ENCODE measurements at places on chromosomes 3 and 15.

DNA sequence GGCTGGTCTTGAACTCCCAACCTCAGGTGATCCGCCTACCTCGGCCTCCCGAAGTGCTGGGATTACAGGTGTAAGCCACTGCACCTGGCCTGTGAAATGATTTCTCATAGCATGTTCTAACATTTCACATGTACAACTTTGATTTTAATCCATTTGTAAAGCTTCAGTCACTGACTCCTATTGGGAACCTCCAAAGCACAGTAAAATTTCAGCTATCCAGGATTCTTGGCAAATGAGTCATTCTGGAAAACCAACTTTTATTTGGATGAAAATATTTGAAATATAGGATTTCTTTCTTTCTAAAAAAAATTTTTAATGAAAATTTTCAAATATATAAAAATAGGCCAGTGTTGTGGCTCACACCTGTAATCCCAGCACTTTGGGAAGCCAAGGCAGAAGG lies 2.7 kb upstream of the LMAN1L start:
- DNase-seq: no peak

DNA sequence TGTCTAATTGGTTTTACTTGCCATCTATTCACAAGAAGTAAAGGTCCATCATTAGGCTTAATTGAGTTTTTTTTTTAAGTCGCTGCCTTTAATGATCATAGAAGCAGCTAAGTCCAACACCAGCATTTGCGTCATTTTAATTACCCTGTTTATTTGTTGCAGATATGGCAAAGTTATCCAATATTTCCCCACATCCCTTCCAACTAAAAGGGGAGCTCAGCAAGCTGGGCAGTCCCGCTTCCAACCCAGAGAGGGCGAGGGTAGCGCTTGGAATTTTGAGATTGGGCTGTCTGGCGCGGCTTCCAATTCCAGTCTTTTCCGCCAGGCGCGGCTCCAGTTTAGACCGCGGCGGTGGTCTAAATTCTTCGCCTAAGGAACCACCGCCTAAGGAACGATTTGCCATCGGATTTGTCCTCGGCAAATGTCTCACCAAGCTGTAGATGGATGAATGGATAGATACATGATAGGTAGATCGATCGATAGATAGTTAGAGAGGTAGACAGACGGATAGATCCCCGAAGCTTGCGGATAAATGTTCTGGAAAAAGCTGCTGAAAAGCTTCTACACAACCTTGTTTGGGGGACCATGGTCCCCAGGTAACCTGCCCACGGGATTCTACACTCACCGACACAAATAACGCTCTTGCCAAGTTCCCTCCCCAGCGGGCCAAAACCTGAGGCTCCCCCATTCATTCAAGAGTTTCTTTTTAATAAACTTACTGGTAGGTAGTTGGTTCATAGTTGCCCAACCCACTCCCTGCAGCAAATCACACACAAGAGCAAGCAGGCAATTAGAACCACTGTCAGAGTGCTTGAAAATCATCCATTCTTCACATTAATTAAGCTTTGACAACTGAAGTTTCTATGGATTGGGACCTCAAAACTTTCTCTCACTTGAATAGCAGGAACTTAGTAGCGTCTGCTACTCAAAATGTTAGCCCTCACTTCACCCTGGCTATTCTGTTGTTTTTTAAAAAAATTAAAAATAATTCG lies 49.1 kb downstream of the ZIC4 start:
- DNase-seq: no peak

DNA sequence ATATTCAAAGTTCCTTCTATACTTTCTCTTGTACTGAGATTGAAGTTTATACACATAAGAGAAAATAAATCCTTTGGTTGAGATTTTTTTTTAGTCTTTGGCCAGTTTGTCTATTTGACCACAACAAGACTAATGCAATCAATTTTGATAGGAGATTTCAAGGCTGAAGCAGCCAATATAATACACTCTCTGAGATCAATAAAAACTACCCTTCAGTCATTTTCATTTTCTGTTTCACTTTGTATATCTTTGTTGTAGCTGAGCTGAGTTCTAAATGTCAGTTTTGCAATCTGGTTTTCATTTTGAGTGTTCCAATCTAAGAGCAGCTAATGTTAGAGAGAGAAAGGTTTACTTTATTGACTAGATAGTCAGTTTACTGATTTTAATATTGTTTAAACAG lies 623.8 kb upstream of the ROBO1 start:
- no peak for DNase-seq

GRCh38 chr3:50687127-50687751 lies 12.5 kb downstream of the DOCK3 start:
- no peak for DNase-seq

DNA sequence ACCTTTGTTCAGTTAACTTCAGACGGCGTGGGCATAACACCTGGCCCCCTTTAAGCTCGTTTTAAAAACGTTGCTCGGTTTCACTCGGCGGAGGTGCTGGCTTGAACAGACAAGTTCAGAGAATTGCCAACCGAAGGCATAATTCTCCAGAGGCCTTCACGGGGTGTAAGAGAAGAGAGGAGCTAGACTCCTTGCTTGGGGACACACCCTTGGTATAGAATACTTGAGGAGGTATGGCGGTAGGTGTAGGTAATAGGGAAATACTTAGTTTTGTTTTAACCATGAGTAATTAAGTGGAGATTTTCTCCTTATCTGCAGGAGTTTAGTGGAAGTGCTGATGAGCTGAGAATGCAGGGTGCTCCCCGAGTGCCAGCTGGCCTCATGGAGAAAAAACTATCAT lies 921 bp downstream of the FBXL2 start:
- DNase-seq: no peak

GRCh38 chr3:80060664-80061063 lies 292.9 kb upstream of the ROBO1 start:
- no peak for DNase-seq

DNA sequence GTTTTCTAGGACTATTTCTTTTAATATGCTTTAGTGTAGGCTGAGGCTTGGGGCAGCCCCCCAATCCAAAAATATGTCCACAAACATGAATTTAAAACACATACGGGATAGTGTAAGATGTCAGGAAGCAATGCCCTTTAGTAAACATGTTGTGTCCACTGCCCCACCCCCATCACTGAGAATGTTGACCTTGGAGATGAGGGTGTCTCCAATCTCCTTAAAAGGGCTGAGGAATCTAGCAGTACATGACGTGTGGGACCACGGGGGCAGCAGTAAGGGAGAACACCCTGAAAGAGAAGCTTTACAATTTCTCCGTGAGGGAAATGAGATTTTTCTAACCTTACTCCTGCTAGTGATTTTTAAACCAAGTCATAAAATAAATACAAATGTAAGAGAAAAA lies 84.7 kb downstream of the SQOR start:
- DNase-seq: no peak

GRCh38 chr3:63043631-63044030 lies 168.4 kb upstream of the CADPS start:
- no peak for DNase-seq

- no peak for DNase-seq
These were observed 170.3 kb upstream of the CGNL1 start for GRCh38 chr15:57205996-57206395.

DNA sequence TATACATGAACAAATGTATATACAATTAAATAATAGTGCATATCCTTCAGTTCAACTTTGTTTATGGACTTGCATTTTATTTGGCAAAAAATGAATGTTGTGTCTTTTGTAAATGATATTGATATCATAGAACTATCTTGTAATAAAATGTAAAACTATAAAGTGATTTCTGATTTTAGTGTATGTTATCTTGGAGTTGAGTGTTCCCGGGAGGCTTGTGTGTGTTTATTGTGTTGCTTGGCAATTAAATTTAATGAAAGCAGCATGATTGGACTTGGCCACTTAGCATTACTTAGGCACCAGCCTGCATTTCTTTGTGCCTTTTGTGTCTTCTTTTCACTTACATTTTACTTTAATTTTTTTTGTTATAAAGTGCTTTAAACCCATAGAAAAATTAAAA lies 10.6 kb downstream of the ARHGEF26 start:
- DNase-seq: no peak

GRCh38 chr3:134630506-134630905 lies 20.3 kb downstream of the KY start:
- DNase-seq: no peak

GRCh38 chr3:149120051-149120972 lies 9.1 kb upstream of the HPS3 start:
- DNase-seq: no peak

DNA sequence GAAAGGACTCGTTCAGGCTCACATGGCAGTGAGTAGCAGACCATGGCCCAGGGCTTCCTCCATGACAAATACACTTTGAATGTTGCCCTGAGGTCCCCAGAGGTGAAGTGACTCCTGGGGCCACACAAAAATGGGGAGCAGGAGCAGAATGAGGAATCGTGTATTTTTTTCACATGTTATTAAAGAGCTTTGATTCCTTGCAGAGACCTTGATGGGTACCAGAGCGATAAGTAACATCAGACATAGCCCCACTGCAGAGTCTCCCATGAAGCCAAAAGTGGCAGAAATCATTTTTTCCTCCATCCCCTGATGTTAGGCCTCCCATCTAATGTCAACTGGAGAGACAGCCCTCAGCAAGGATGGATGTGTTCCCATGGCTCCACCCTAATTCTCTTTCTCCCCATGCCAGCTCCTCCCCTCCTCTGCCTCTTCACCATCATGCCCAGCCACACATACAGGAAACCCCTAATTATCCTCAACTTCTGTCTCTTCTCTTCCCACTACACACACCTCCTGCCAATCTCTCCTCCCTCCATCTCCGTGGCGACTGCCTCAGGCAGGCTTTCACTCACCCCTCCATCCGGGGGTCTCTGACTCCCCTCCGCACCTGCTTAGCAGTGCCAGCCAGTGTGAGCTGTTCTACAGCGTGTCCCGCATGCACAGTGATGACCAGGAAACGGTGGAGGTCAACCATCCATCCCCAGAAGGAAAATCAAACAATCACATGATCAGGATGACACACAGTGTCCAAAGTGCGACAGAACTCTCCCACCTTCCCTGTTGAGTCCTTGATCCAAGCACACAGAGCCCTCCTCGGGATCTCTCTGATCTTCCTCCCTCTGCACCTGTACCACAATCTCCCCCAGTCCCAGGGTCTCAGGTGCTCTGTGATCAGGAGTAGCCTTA lies 7.1 kb upstream of the SSUH2 start:
- no peak for DNase-seq

DNA sequence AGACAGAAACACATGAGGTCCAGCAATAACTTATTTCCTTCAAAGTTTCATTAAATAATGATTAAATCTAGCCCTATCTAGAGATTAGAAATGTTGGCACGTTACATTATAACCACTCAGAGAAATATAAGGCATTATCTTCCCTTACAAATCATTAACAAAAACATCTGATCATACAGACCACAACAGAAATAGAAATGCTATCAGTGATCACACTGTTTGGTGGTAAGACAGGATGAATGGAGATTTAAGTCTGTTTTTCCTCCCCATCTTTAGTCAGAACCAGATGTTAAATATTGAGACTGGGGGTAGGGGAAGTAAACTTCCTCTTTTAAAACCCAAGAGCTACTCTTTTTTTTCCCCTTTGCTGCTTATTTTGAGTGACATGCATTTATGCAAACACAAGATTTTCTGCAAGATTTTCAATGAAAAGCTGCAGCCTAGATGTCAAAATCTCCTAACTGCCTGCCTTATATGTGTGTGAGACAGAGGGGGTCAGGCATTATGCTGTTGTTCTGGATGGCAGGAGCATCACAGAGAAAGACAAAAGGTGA lies 70.4 kb downstream of the CBLB start:
- no peak for DNase-seq

GRCh38 chr3:47001731-47002170 lies 22.3 kb downstream of the NBEAL2 start:
- no peak for DNase-seq

- DNase-seq: no peak
These were observed 7.1 kb upstream of the ST6GAL1 start for GRCh38 chr3:186923241-186923640.

- no peak for DNase-seq
These were observed 7.3 kb upstream of the MINDY4B start for GRCh38 chr3:150912501-150912900.

DNA sequence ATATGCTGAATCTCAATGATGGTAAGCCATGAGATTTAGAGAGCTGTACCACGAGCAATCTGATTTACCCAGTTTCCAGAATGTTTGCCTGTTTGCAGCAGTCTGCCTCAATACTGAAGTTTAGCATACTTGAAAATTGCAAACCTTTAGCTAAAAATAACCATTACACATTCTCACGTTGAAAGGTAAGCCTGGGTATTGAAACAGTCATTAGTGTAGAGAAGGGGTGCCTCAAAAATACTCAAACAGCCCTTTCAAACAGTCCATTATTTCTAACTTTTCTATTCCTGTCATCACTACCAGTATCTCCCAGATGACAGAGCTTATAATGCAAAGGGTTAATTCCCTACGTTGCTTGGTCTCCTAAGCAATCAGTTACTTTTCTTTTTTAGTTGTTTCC lies 111.8 kb upstream of the MBNL1 start:
- DNase-seq: no peak

GRCh38 chr3:111882799-111883198 lies 23.7 kb downstream of the PHLDB2 start:
- no peak for DNase-seq

GRCh38 chr3:196638861-196639482 lies 522 bp upstream of the NRROS start:
- no peak for DNase-seq

DNA sequence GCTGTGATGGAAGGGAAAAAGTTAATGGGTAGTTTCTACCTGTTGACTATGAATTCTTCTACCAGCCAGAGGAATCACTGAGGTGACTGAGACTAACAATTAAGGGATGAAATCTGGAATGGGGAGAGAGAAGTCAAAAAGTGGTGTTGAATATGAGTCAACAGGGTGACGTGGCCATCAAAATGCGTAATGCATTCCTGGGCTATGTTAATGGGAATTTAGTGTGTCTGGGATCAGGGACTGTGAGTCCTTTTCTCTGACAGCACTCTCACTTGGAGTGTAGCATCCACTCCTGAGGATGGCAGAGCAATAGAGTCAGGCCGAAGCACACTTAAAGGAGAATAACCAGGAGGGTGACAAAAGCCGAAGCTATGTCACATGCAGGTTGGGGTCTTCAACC lies 60.4 kb downstream of the MESD start:
- no peak for DNase-seq

DNA sequence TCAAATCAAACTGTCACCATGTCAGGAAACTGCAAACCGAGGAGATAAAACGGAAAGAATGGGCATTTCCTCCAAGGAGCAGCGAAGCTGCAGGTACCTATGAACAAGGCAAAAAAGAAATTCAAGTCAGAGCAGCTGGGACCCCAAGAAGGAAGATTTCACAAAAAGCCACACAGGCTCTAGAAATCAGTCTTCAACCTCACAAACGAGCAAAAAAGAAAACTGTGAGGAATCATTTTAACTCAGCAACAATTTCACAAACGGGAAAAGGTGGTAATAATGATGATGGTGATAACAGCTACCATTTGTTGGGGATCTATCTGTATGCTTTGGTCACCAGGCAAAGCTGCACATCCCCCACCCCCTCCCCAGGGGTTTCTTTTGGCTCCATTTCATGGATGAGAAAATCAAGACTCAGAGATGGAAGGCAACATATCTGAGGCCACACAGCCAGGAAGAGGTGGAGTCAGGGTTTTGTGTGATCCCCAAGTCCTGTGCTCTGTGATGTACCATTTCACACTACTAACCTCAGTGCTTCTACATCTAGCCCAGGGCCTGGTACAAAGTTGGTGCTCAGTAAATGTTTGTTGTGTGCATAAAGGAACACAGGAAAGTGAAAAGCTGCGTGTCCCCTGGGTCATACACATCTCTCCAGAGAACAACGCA lies 109.9 kb downstream of the IQSEC1 start:
- DNase-seq: no peak

GRCh38 chr15:41928637-41929620 lies 35.1 kb upstream of the SPTBN5 start:
- DNase-seq: no peak

GRCh38 chr15:88830016-88830415 lies 26.8 kb downstream of the ACAN start:
- no peak for DNase-seq

- no peak for DNase-seq
These were observed 43.9 kb upstream of the ARL8B start for GRCh38 chr3:5078151-5078550.
